ENCODE measurements at places on chromosomes 11 and 22. TPM values are rescaled to one million over a fixed set of nuclear protein-coding genes. Genes with fewer than 3 reads are reported as not detected.

Gene CCT8L2
- not detected for total RNA-seq

Gene P2RX6
- 51.2 TPM for total RNA-seq

GRCh38 chr22:17954860-17955587 lies 69.3 kb downstream of the MICAL3 start:
- DNase-seq = no peak

Gene TRPC6
- total RNA-seq = not detected

GRCh38 chr22:24102366-24103200 lies 78.7 kb upstream of the SUSD2 start:
- no peak for DNase-seq

DNA sequence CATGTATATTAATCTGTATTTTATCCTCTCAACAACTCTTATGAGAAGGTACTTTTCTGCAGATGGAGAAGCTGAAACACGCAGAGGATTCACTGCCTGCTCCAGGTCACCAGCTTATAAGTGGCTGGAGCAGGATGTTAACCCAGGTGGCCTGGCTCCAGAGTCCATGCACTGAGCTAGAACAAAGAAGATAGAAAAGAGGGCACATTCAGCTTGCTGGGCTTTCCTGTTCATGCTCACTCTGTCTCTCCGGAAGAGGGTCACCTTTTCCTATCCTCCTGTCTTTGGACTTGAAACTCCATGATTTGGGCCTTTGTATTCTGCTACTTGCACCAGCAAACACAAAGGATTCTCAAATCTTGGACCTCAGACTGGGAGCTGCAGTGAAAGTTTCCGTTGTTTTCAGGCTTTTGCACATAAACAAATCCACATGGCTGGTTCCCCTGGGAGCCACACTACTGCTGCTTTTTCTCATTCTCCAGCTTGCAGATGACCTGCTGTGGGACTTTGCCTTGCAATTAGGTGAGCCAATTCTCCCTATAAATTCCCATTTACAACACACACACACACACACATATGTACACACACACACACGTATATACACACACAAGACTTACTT lies 117.3 kb upstream of the GRK3 start:
- no peak for DNase-seq

Gene SLC22A12
- total RNA-seq = not detected

Gene CSRP3
- 0.32 TPM for total RNA-seq

DNA sequence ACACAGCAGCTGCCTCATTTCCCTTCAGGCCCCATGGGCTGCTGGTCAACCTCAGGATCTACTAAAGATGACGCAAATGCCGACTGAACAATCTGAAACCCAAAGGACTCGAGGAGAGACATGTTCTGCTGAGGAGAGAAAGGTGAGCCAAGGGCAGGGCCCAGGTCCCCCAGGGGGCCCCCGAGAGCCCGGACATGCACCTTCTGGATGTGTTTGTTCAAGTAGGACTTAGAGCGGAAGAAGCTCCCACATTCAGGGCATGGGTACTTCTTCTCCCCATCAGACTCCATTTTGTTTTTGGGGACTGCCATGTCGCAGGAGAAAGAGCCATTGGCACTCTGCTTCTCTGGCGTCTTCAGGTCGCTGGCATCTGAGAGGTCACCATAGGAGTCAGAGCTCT lies 19.3 kb downstream of the PATZ1 start:
- no peak for DNase-seq

- peak; percentile 29 for DNase-seq
These were observed 9.7 kb downstream of the TUB start for GRCh38 chr11:8090756-8091155.

GRCh38 chr11:8329847-8330361 lies 66.2 kb upstream of the LMO1 start:
- DNase-seq = no peak

- DNase-seq = no peak
These were observed 28.2 kb downstream of the FZD4 start for GRCh38 chr11:86926975-86927374.

DNA sequence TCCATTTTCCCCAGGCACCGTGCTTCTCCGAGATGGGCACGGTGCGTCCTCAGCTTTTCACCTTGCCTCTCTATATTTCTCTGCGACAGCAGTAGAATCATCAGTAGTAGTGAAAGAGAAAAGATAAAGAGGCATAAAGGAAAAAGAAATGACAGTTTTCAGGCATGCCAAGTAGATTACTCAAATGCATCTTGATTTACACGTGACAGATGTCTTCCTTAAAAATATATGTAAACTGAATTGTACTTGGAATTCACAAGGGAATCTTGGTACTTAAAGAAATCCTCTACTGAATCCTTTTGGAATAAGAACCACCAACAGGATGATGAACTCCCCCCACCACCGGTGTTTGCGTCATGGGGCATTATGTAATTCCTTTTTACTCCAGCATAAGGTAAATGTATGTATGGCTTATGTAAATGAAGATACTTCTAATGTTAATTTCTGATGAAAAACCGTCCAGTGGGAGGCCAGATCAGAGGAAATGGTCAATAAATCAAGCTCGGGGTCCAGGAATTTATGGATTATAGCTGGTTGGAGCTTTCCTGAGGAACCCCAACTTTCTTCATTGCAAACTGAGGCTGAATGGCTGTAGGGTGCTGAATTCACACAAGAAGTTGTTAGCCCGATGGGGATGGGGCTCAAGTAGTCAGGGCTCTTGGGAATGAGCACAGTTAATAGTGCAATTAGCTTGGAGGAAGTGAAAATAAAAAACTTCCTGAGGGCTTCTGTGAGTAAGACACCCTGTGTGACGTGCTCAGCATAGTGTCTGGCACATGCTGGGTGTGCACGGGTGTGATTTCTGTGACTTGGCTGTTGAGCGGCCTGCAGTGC lies 630.4 kb downstream of the OPCML start:
- DNase-seq = no peak

GRCh38 chr11:72860010-72860409 lies 45.8 kb downstream of the ATG16L2 start:
- DNase-seq = no peak

DNA sequence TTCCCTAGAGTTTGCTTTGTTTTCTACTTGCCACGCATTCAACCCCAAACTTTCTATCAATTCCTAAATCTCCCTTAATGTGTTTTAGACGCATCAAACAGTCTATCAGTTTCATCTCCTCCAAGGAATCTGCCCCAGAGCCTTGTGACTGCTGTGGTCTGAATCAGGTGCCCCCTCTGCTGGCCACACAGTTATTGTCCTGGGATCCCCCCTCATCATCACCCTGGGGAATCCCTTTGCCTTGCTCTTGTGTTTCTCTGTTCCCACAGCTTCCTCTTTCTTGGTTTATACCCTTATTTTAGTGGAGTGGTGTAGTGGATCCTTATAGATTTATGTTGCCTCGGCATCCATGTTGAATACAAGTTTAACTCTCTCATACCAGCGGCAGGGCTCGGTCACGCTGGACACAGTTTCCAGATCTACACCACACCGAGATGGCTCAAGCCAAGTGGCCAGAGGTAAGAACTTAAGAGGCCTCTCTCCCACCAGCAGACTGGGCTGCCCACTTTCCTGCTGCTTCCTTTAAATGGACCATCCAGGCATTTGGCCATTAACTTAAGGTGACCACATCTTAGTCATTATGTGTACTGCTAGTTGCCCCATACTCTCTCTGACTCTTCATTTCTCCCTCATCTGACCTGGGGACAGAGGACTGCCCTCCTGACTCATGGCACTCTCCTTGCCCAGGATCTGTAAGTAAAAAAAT lies 8.2 kb downstream of the UPB1 start:
- peak; percentile 55 for DNase-seq

Gene SAC3D1
- 23.5 TPM for total RNA-seq

Gene PTPRCAP
- 0.38 TPM for total RNA-seq

- peak; percentile 42 for DNase-seq
These were observed 73.2 kb downstream of the KIAA1671 start for GRCh38 chr22:25025491-25026400.

- no peak for DNase-seq
These were observed 3.7 kb downstream of the ACAT1 start for GRCh38 chr11:108125096-108125495.

GRCh38 chr22:44645531-44645930 lies 56.5 kb upstream of the PRR5 start:
- no peak for DNase-seq

- DNase-seq = peak; percentile 72
These were observed 30.3 kb upstream of the PISD start for GRCh38 chr22:31692186-31692886.

Gene PKDREJ
- total RNA-seq = not detected

Gene DNAJC4
- 4.4 TPM for total RNA-seq

Gene UNC93B1
- 21.9 TPM for total RNA-seq

Gene MYO18B
- 10.7 TPM for total RNA-seq

DNA sequence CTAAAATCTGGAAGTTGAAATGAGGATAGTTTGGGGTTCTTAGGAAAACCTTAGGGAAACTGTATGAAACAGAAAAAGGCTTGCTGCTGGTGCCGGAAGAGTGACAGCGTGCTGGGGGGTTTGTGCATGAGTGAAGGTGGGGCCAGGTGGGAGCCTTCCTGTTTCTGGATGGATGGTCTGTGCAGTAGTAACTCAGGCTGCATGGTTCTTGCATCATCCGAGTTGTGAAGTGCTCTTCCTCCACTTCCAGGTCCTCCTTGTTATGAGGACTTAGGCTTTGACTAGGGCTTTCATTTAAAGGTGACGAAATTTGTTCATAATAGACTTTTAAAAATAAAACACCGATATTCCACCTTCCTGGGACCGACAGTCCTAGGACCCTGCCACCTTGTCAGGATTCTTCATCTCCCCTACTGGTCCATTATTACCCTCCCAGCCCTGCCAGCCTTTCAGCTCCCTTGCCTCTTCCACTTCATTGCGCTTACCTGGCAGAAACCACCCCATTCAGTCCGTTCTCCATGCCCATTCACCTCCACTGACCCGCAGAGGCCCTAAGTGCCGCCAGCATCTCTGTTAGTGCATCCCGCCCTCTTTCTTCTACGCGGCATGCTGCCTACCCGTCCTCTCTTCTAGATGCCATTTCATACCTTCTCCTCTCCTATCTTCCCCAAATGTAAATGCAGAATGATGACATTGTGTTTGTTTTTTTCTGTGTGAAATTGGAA lies 47.3 kb downstream of the PPFIA1 start:
- DNase-seq = no peak

DNA sequence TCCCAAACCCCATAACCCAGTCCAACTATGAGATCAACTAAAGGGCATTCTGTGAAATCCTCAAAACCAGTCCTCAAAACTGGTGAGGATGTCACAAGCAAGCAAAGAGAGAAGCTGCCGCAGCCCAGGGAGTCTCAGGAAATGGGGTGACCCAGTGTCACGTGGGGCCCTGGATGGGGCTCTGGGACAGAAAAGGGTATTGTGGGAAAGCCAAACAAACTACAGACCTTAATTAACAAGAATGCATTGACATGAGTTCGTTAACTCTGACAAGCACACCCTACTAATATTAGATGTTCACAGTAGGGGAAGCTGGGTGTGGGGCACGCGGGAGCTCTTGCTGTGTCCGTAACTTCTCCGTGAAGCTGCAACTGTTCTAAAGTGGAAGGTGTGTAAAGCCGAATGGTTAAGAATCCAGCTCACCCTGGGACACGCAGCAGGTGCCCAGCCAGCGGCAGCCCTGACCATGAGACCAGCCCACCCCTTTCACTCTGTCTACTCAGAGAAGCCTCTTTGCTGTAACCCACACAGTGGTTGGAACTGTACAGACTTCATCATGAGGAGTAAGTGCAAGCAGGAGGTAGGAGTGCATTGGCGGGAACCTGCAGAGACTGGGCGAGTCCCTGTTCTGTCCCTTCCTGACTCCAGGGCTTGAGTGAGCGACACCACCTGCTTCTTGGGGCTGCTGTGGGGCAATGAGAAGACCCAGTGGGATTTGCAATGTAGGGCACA lies 17.9 kb downstream of the LINC01488 start:
- peak; percentile 14 for DNase-seq

DNA sequence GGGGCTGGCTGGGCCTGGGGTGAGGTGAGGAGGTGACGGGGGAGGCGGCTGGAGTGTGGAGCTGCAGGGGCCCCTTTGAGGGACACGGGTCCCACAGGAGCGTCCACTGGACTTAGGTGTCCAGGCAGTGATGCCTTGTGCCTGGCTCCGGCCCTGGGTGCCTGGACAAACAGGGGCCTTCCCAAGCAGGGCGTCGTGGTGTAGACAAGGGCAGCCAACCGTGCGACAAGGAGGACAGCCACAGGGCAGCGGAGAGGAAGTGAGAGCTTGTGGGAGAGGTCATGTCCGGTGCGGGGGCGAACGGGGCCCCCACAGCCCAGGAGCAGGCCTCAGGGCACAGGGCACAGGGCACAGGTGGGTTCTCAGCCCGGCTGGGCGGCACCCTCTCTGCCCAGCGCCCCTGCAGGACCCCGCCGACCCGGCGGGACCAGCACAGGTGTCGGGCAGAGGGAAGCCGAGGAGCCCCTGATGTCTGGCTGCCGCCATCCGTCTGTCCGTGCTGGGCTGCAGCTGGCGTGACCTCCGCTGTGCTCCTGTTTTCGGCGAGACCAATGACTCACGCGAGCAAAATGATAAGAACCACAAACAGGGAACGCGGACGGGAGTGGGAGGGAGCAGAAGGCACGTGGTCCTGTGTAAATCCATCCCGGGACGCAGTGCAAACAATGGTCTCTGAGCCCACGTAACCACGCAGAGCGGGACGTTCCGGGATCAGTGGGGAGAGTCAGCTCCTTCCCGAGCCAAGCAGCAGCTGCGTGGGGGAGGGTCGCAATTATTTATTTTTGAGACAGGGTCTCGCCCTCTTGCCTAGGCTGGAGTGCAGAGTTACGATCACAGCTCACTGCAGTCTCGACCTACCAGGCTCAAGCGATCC lies 49.1 kb upstream of the A4GALT start:
- DNase-seq = peak; percentile 94

Gene KLHDC7B
- total RNA-seq = not detected

Gene SULT4A1
- total RNA-seq = 0.06 TPM

DNA sequence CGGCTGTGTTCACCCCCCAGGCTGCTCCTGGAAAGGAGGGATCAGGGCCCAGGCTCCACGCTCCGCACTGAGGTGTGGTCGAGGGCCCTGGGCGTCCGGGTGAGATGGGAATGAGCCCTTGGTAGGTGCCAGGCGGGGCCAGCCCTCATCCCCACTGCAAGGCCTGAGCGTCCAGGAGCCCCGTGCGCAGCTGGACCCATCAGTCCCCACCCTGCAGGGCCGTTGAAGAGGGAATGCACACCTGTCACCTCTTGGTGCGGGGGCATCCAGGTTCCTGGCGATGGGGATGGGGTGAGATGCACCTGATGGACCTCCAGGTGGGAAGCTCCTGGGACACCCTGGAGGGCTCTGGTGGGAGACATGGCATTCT lies 72.2 kb downstream of the KCNQ1 start:
- DNase-seq = no peak

DNA sequence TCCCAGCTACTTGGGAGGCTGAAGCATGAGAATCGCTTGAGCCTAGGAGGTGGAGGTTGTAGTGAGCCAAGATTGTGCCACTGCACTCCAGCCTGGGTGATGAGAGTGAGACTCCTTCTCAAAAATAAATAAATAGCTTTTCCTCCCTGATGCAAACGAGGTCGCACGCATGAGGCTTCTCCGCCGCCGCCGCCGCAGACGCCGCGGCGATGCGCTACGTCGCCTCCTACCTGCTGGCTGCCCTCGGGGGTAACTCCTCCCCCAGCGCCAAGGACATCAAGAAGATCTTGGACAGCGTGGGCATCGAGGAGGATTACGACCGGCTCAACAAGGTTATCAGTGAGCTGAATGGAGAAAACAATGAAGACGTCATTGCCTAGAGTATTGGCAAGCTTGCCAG lies 20.0 kb upstream of the RAB39A start:
- no peak for DNase-seq

Gene SYT9
- total RNA-seq = not detected

GRCh38 chr22:27802346-27803073 lies 954 bp upstream of the MN1 start:
- DNase-seq = no peak

All from LHCN-M2 (cell line).